NCI-H1930 (cell line): ENCODE measurements at places on chromosomes 3 and 15.

DNA sequence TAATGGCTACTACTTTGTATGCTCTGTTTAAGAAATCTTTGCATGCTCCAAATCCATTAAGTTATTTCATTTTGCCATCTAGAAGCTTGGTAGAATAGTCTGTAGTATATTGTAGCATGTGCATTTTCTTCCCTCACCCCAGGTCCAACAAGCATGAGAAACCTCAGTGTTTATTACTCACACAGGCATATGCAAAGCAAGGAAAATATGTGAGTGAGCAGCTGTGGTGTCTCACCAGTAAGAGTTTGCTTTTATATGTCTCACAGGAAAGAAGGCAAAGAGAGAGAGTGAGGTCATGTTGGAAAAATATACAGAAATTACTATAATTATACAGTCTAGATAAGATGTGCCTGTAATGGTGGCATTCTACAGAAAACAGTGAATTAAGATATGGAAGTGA lies 312.5 kb downstream of the C3orf38 start:
- no peak for DNase-seq

DNA sequence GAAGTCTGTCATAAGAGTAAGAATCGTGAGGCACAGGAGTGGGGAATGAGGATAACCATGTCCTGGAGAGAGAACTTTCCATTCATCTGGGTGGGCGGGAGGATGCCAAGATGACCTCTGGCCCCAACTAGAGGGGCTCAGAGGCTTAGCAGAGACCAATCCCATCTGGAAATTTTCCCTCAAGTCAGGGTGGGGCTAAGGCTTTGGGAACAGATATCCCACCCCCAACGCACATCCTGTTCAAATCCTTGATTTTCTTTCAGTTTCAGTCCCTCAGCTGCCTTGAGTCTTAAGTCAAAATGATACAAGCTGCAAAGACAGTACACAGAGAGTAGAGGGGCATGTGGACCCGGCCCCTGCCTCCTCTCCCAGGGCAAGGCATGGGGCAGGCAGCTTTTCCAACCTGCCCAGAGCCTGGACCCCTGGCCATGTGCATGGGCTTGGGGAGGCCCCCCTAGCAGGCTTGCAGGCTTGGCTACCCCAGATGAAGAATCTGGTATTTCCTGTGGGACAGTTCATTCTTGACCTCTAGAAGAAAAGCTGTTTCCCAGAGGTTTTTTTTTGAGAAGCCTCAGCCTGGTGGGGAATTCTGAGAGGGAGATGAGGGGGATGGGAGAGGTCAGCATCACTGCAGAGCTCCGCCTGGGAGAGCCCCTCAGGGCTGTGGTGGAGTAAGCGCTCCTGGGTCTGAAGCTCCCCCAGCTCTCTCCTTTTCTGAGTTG lies 109.7 kb upstream of the HACD2 start:
- no peak for DNase-seq

- no peak for DNase-seq
These were observed 16.1 kb downstream of the ZNF80 start for GRCh38 chr3:114221165-114221880.

DNA sequence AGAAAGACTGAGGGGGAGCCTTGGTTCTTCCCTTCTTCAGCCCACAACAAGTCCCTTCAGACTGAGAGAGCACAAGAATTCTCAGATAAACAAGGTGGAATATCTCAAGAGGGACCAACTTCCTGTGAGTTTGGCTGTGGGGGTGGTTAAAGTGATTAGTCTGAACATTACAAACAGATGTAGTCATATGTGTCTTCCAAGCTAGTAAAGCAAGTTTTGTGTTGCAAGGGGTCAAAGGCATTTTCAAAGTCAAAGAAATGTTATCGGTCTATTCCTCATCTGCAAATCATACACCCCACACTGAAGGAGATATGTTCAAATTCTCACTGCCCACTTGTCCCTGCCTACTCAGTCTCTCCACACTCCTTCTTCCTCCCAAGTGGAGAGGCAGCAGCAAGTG lies 242.5 kb downstream of the FAM43A start:
- no peak for DNase-seq

DNA sequence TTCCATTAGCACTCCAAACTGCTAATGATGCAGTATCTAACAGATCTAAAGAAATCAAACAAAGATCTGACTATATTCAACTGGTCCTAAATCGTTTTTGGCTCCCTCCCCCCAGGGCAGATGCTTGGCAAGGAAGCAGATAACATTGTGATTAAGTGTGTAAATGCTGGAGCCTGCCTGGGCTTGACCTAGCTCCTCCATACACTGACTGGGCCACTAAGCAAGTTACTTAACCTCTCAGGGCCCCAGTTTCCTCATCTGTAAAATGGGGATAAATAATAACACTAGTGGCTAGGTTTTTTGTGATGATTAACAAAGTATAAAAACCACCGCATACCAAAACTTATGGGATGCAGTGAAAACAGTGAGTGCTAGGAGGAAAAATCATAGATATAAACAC lies 9.2 kb downstream of the EID1 start:
- DNase-seq = no peak

GRCh38 chr3:73874606-73875369 lies 250.0 kb upstream of the PDZRN3 start:
- no peak for DNase-seq

DNA sequence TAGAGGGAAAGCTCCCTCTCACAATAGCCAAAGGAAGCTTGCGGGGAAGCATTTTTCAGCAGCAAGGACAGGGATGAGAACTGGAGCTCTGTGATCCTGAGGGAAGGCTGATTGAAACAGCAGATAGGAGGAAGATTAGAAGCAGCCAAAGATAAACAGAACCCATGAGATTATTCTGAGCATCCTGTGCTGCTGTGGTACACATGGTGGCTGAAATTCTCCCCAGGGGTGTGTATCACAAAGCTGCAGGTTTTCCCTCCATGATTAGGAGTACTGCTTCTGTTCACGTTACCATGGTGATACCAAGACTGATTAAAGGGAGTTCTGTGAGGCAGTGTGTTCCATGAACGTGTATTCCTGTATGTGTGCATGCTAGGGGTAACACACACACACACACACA lies 30.3 kb upstream of the PSMD6 start:
- no peak for DNase-seq

- DNase-seq = no peak
These were observed 7.0 kb upstream of the CXCR6 start for GRCh38 chr3:45936261-45936660.

DNA sequence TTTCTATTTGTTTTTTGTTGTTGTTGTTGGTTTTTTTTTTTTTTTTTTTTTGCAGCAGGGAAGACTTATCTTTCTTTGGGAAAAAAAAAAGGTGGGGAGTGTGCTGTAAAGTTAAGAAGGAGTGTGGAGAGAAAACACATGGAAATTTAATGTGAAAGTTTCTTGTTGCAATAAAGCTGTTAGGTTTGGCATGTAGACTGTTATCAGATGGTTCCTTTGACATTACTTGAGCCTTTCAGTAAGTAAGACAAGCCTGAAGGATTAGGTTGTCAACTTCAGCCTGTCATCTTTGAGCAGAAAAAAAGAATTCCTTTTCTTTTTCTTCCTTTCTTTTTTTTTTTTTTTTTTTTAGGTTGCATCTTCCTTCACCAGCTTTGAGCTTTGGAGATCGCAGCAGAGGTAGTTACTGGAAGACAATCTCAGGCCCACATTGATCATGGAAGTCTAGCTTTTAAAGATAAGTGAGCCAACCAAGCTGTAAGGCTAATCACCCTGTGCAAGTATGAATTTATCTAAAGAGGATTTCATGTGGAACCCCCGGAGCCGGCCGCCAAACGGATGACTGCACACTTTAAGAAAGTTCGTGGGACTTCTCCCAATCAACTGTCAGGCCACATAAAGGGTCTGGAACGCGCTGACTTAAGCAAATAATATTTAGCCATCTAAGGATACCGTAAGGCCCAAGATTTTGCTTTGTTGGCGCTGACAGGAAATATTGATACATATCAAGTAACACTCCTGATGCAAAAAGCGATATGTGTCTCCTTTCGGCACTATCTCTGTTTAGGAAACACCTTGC lies 1040.1 kb upstream of the NR2F2 start:
- no peak for DNase-seq

DNA sequence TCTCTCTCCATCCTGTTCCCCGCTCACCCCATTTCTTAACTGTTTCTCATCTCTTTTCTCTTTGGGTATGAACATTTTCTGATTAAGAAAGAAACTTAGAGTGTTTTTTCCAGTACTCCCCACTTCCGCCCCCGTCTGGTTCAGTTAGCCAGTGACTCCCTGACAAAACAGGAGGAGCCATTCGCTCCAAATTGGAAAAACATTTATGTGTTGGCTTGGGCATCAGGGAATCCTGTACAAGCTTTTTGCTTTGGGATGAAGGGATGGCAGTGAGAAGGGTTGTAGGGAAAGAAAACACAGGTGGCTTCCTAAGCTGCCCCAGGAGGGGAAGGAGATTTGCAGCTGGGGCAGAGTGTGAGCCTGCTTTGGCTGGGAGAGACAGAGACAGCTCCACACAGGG lies 47.0 kb downstream of the BOC start:
- no peak for DNase-seq

DNA sequence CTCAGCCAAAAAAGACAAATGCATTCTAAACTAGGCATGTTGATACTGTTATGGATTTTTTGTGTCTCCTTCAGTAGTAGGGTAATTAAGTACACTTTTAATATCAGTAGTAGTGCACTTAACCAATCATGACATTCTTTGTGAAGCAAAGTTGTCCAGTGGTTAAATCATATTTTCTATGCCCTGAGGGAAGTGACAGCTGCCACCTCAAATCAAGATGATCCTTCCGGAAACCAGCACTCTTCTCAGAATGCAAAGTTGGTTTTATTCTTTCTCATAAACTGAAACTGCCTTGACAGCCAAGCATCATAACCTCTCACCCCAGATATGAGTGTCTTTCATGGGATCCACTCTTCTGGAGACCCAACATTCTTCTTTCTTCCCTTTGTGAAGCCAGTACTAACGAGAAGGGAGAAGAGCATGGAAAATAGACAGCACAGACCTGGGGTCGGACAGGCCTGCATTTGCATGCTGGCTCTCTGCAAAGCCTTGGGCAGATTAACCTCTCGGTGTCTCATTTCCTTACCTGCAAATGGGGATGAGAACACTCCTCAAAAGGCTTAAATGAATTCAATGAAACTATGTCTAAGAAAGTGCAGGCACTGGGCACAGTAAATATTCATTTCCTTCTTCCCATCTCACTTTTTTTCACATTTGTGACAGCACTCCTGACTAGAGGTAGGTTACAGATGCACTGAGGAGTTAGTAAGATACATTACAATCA lies 13.2 kb downstream of the AAGAB start:
- no peak for DNase-seq

- no peak for DNase-seq
These were observed 302.2 kb downstream of the TUSC7 start for GRCh38 chr3:117011687-117012250.

DNA sequence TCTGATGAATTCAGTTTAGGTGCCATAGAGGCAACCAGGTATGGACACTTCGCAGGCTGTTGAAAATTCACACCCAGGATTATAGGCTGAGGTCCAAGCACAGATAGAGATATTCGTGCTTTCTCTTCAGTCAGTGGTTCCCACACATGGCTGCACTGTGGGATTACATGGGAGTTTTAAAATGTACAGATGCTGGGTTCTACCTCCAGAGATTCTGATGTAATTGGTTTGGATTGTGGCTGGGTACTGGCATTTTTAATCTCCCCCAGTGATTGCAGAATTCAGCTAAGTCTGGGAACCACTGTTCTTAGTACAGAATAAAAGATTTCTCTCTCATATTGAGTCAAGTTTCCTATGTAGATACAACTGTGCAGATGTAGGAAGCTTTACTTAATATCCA lies 91.6 kb downstream of the FOXB1 start:
- no peak for DNase-seq

GRCh38 chr3:105674437-105675065 lies 194.3 kb downstream of the CBLB start:
- DNase-seq = no peak

- peak; percentile 6 for DNase-seq
These were observed 20.3 kb downstream of the FAM98B start for GRCh38 chr15:38474155-38474757.

DNA sequence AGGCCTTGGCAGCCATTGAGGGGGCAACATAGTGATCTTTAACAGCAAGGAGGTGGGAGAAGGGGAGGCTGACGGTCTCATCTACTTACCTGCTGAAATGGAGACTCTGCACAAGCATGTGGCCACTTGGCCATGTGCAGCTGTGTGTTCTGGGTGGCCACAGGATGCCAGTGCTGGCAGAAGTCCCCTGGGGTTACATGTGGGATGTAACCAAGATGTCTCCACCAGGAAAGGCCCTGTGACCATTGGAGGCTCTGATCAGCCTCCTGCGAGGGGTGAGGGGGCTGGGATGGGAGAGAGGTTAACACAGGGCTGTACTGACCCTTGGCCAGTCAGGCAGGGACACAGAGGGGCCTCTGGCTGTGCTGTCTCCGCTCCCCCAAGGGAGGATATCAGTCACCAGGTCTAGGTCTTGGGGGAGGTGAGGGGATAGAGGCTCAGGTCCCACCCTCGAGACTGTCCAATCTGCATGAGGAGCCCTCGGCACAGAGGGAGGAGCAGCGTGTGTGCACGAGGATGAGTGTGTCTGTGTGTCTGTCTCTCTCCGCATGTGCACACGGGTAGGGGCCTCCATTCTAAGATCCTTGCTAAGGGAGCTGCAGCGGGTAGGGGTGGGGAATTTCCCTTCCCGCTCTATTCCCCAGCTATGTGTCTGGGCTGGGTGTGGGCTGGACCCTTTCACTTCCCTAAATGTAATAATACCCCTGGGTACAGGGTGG lies 19.5 kb downstream of the PRKCD start:
- DNase-seq = no peak

DNA sequence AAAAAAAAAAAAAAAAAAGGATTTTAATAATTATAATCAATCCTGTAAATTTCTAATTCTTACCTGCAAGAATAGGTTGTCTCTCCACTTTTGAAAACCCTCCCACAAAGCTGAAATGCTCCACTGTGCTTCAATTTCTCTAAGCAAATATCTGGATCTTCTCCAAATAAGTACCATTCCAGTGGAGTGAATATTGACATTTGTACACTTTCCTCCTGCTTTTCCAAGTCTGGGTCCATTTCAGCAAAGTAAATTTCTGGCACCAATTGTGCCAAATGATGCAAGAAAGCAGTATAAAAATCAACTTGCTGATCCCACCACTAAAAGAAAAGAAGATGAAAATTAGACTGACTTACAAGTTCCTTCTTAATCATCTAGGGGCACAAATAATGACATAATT lies 19.9 kb downstream of the UBR1 start:
- DNase-seq = no peak

- DNase-seq = no peak
These were observed 230.3 kb upstream of the TBL1XR1 start for GRCh38 chr3:177427540-177427939.

- DNase-seq = no peak
These were observed 21.0 kb downstream of the RFT1 start for GRCh38 chr3:53109190-53109589.

DNA sequence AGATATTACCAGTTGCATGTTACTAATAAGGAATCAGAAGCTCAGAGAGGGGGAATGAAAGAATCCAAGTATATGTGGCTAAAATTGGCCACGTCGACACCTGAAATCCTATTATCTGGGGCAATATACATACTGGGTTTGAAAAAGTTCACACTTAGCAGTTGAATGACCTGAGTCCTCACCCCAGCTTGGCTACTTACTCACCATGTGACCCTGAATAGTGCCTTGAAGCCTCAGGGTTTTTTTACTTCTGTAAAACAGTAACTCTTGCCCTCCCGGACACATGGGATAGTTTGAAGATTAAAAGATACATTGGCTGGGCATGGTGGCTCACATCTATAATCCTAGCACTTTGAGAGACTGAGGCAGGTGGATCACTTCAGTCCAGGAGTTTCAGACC lies 342.2 kb upstream of the TPRG1 start:
- DNase-seq = no peak
